ENCODE measurements at places on chromosomes 11 and 22.

DNA sequence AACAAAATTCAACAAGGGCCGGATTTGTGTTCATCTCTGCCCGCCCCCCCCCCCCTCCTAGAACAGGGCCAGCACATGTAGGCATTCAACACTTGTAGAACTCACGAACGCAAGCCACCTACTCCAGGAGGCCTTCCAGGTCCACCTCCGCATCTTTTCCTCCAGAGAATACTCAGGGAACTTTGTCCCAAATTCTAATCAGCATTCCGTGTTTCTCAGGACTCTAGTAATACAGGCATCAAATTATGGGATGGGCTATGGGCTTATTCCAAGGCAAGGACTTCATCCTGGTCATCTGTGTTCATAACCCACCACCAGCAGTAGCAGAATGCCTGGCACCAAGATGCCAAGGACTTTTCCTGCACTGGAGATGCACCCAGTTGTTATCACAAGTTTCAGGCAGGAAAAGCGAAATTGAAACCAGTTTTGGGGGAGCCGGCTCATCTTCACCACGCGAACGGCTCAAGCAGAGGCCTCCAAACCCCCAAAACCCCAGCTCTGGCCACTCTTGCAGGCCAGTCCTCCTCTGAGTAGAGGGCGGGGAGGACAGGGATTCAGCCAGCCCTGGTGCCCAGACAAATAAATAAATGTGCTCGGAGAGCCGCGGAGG is 462 bp downstream of the UBE2L6 start:
- no peak for DNase-seq

- DNase-seq: no peak
These were observed 442.2 kb upstream of the DDI1 start for GRCh38 chr11:103594283-103594682.

- no peak for DNase-seq
These were observed 1.4 kb downstream of the DTX4 start for GRCh38 chr11:59173080-59173963.

DNA sequence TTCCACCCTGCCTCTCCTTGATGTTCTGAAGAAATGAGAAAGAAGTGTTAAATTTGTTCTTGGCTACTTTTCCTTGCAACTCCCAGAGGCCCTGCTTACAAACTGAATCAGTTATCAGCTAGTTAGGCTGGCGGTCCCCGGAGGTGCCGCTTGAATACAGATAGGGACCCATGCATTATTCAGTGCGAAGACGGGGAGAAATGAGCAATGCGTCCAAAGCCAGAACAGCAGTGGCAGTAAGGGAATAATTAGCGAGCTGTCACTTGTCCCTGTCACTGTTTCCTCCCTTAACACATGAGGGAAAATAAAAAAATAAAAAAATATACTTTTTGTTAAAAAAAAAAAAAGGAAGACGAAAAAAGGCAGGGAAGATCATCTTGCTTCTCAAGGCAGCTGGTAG is 528.1 kb downstream of the MN1 start:
- DNase-seq: no peak

DNA sequence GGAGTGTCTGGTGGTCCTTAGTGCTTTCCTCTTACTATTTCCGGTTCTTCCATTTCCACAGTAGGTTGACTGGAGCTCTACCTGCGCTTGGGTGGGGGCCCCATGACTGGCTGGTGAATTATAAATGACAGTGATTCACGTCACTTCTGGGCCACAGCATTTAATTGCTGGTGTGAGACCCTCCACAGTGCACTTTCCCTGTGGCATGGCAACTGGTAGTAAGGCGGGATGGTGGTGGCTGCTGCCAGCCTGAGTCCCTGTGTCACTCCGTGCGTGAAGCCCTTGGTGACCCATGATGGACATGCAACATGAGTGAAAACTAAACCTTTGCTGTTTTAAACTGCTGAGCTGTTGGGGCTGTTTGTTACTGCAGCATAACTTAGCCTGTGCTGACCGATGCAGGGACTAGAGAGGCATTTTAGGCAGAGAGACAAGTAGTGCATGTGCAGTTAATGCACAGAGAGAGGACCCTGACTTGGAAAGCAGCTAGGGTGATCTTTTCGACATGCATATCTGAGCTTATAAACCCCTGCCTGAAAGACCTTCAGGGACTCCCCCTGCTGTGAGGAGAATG is 3.1 kb downstream of the PRDM11 start:
- no peak for DNase-seq

DNA sequence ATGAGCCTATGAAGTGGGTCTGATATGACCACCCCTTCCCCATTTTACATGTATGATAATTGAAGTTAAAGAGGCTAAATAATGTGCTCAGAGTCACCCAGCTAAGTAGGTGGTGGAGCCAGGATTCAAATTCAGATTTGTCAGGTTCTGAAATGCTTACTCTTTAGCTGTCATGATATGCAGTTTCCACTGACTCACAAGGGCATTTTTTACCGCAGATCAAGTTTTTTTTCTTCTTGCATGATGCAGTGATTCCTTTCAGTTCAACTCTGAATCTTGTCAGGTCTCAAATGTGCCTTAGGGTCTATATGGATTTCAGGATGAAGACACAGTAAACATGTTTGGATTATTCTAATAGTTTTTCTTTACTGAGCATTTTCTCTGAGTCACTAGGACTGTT is 12.6 kb upstream of the TRIM44 start:
- no peak for DNase-seq

DNA sequence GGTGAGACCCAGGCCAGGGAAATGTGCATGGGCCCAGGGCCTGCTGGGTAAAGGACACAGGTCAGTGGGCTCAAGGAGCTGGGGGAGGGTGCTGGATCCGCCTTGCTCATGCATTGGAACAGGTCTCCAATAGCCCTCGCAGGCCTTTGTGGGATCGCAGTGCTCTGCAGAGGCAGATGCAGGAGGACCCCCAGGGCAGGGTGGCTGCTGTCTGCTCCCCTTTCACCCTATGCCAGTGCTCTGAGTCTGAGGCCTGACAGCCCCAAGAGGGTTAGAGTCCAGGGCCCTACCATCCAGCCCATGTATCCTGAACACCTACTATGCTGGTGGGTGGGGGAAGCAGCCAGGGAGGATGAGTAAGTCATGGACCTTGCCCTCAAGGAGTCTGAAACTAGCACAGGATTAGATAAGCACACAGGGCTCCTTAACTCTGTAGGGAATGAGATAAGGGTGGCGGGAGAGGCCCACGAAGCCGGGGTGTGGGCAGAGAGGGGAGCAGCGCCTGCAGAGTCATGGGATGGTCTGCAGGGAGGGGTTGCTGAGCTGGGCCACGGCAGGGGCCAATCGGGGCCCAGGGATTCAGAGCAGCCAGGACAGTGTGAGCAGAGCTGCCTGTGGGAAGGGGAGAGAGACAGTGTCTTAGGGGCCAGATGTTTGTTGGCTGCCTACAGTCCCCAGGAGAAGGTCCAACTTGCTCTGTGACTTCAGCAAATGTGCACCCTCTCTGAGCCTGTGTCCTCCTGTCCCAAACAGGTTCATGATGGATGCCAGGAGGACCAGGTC is 10.5 kb upstream of the EHD1 start:
- DNase-seq: no peak

- no peak for DNase-seq
These were observed 100.0 kb upstream of the NNMT start for GRCh38 chr11:114195981-114196731.

DNA sequence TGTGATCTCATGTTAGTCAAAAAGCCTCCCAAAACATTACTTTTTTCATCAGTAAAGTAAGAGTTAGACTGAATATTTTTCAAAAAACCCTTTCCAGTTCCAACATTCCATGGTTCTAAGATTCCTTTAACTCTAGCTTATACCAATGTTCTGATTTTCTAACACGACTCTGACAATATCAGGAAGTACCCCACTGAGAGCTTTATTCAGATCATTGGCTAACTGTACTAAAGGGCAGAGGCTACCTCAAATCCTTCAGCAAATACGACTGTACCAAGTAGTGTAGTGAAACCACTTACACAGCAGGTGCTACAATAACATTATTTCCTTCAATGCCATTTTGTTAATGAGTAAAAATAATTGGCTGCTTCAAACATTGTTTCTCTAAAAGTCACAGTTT is 213.4 kb upstream of the PITPNB start:
- no peak for DNase-seq

DNA sequence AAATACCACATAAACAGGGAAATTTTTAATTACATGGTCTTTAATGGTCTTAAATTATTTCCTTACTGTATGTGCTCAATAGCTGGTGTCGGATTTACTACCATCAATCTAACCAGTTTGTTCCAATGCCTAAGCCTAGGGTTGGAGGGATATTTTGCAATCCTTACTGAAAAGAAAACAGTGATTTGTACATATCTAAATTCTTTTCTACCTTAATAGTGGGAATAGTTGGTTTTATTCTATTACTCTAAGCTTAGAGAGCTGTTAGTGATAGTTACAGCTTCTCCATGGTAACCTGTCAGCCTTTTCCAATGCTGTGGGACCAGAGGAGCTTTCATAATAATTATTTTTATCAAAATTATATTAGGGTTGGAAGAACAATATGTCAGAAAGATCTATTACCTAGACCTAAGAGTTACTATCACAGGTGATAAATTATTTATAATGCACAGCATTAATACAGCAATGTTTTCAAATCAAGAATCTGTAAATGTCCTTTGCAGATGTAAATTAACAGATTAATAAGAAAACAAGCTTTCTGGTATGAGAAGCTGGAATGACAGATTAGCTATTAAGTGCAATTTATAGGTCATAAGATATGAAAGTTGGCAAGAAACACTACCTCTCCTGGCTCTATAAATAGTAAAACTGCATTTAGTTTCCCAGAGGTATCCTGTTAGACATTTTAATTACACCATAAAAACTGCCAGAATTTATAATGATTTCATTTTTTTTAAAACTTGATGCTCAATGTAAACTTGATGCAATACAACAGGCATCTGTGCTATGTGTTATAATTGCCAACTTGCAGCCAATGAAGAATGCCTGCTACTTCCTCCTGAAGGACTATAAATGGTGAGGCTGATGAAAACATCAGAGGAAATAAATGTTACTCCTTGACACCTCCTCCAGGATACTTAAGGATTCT is 262.0 kb upstream of the PITPNB start:
- no peak for DNase-seq

GRCh38 chr11:132357811-132358572 is 987.6 kb downstream of the NTM start:
- DNase-seq: no peak

DNA sequence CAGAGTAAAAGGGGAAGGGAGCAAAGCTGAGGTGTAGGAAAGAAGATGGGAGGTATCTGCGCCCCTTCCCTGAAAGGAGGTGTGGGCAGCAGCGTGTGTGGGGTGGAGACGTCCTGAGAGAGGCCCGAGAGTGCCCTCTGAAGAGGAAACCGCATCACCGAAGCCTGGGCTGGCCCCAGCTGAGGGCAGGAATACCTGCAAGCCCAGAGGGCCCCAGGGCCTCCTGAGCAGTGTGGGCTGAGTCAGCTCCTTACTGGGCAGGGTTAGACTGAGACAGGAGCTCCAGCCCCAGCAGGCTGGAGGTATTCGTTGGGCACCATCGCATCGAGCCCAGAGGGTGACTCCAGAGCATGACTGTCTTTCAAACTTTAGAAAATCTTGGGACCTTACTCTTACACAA is 534.0 kb upstream of the B3GAT1 start:
- no peak for DNase-seq

GRCh38 chr22:22949953-22950352 is 62.3 kb downstream of the IGLL5 start:
- no peak for DNase-seq

GRCh38 chr11:92536883-92537282 is 312.3 kb downstream of the FAT3 start:
- DNase-seq: no peak

- DNase-seq: peak; percentile 57
These were observed 4.2 kb upstream of the FXYD2 start for GRCh38 chr11:117828611-117829368.

DNA sequence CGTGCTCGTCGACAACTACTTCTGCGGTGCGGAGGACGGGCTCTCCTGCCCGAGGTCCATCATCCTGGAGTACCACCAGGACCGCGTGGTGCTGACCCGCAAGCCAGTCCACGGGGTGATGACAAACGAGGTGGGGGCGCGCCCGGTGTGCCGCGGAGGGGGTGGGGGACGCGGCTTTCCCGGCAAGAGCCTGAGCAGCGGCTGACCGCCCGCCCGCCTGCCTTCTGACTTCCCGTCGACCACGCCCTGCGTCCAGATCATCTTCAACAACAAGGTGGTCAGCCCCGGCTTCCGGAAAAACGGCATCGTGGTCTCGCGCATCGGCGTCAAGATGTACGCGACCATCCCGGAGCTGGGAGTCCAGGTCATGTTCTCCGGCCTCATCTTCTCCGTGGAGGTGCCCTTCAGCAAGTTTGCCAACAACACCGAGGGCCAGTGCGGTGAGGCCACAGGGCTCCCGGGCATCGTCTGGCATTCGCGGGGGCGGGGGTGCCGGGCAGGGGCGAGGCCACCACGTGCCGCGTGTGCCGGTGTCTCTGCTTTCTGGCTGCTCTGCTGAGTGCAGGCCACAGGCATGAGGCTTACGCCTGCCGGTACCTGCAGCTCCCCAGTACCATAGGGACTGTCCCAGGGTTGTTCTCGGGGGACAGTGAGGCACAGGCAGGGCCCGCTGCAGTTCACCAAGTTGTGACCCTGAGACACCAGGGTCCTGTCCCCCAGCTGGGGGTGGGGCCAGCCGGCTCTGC is 28.5 kb upstream of the MUC5B start:
- no peak for DNase-seq

DNA sequence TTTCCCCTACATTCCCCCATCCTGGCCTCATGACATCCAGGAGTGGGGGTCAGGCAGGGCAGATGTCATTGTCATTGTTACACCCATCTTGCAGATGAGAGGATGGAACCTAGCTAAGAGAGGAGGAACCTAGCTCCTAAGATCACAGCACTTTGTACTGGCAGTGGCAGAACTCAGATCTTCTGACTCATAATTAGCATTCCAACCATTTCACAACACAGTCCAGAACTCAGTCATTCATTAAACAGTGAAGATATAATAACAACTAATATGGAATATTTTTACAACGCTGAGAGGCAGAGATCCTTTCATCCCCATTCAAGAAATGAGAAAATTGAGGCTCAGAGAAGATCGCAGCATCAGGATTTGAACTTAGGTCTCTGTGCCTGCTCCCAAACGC is 127.8 kb downstream of the CHST1 start:
- DNase-seq: no peak

GRCh38 chr22:24124247-24124646 is 57.0 kb upstream of the SUSD2 start:
- DNase-seq: no peak

DNA sequence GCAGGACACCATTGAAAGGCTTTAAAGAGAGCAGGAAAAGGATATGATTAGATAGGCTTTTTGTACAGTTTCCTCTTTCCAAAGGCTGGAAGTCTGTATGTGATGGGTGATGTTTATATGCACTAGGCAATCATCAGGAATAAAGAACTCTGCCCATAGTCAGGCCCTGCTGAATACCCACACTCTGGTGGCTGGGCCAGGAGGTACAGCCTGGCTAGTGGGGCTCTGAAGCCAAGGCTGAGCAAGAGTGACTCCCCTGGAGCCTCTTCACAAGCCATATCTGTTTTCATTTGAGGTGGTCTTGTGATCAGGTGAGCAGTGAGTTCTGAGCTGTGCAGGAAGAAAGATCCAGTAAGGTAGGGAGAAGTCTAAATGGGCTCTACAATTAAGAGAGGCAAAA is 539.9 kb upstream of the CCDC90B start:
- no peak for DNase-seq
